ENCODE measurements at places on chromosomes 1 and 21. TPM values are rescaled to one million over a fixed set of nuclear protein-coding genes. Genes with fewer than 3 reads are reported as not detected.

CLK2 gene
- total RNA-seq = 86.2 TPM

GRCh38 chr1:167209044-167209443, 11.6 kb upstream of the POU2F1 start:
- no peak overlapping the region for H3K4me3 ChIP-seq
- peaks cover 6% of the 10 kb centered on the region for H3K36me3 ChIP-seq
- H3K27me3 ChIP-seq = peaks cover 6% of the 10 kb centered on the region
- DNase-seq = no peak

GRCh38 chr21:45551316-45551715, 9.1 kb upstream of the SLC19A1 start:
- no peaks in the 10 kb centered on the region for H3K27me3 ChIP-seq
- peak overlapping the region; percentile 95 for H3K27ac ChIP-seq
- peaks cover 35% of the 10 kb centered on the region for H3K4me1 ChIP-seq
- no peaks in the 10 kb centered on the region for H3K36me3 ChIP-seq
- peak; percentile 81 for DNase-seq

CNR2 gene
- total RNA-seq = 0.02 TPM

GRCh38 chr1:102500758-102501157, 504.0 kb upstream of the OLFM3 start:
- no peak for DNase-seq
- no peak overlapping the region for H3K4me3 ChIP-seq
- H3K27me3 ChIP-seq = no peaks in the 10 kb centered on the region

DNA sequence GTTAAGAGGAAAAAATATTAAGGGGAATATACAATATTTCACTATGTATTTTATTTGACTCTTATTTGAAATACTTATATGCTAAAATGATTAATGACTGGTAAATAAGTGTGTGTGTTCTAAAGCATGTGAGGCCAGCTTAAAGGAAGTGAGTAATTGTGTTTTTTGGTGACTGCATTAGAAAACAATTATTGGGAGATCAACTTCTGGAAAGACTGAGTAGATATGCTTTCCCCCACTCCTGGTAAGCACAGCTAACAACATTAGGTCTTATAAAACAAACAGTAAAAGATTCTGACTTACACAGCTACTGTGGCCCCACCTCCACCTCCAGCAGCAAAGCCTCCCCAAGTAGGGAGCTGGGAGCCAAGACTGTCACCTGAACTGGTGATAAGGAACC, 403.0 kb downstream of the SRGAP2C start:
- H3K4me3 ChIP-seq = no peak overlapping the region
- H3K27ac ChIP-seq = no peak overlapping the region
- peaks cover 14% of the 10 kb centered on the region for H3K4me1 ChIP-seq
- no peak for DNase-seq

DNA sequence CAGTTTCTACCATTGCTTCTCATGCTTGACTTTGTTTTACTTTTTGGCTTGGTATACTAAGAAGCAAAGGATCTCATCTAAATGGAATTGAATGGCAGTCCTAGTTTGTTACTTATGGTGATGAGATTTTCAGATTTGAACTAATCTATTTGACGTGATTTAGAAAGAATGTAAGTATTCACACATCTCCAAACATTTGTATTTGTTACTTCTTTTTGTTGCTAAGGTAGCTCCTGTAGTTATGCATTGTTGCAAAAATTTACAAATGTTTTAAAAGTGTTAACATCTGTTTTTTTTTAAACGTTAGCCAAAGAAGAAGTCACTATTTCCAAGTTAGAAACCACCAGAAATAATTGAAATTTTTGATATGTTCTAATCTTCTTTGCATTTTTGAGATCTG, 222.5 kb downstream of the RPS6KC1 start:
- H3K36me3 ChIP-seq = peaks cover 14% of the 10 kb centered on the region
- no peak for DNase-seq
- H3K27ac ChIP-seq = no peak overlapping the region
- no peak overlapping the region for H3K4me3 ChIP-seq
- H3K4me1 ChIP-seq = peaks cover 8% of the 10 kb centered on the region

GRCh38 chr1:201074018-201074417, 38.2 kb downstream of the CACNA1S start:
- no peak overlapping the region for H3K27ac ChIP-seq
- no peak for DNase-seq
- H3K36me3 ChIP-seq = no peaks in the 10 kb centered on the region

SLAMF9 gene
- not detected for total RNA-seq

DNA sequence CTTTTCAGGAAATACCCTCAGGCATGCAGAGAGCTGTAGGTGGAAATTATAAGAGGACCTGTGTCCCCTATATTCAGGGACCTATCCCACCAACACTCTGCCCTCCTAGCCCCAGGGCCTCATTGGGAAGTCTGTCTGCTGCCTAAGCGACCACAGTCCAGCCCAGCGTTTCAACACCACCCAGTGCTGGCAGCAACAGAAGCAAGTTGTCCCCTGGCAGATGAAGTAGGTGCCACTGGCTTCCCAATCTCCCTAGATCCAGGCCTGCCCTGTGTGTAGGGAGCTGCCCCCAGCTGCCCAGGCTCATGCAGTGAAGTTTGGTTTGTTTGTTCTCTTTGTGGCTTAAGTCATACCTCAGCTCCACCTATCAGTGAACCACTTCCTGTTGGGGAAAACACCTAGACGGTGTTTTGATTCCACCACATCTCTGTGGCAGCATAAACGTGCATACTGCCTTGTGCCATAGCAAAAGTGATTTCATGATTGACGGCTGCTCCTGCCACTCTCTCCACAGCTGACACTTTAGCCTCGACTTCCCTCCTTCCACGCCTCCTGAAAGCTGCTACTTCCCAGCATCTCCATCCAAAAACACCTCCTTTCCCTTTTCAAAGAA, 8.1 kb upstream of the LEFTY1 start:
- peak; percentile 95 for DNase-seq
- H3K27me3 ChIP-seq = peaks cover 17% of the 10 kb centered on the region
- H3K4me3 ChIP-seq = peak overlapping the region; percentile 75

- H3K27me3 ChIP-seq = peaks cover 2% of the 10 kb centered on the region
- no peak overlapping the region for H3K4me3 ChIP-seq
- DNase-seq = no peak
Measured at GRCh38 chr1:48820491-48820890, 43.8 kb upstream of the BEND5 start.
